ENCODE measurements at places on chromosomes 7 and 10.

- no peak for DNase-seq
These were observed 145.6 kb upstream of the ZNF32 start for GRCh38 chr10:43794181-43794815.

DNA sequence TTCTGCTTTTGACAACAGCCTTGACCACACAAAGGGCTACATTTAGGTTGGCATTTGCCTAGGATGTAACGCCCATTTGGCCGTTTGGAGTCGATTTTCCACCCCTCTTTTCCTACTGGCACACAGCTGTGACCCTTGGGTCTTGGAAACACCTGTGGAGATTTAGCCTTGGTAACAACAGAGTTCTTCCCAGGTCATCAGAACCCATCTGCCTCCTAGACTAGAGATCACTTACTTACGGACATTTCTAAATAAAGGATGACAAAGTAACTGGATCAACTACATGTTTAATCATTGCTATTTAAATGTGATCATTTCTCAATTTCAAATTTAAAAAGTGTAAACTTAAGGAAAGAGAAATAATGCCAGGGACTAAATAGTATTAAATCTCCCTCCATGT, 42.0 kb upstream of the SVIL start:
- no peak for DNase-seq

DNA sequence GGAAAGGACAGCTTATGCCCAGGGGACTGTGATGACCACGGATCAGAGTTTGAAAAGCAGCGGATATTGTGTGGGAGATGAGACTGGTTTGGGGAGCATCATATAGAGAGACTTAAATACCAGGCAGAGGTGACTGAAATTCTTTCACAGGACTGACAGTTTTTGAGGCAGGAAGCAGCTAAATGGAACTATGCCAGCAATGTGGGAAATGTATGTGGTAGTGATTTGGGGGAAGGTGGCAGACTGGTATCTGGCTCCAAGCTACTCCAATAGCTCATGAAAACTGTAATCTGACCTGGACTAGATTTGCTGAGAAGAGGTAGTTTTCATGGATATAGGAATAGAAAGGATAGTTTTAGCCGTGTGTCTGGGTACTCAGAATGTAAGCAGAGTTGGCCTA, 592.6 kb downstream of the REEP3 start:
- no peak for DNase-seq

- no peak for DNase-seq
These were observed 135.7 kb upstream of the TBX20 start for GRCh38 chr7:35389636-35390035.

DNA sequence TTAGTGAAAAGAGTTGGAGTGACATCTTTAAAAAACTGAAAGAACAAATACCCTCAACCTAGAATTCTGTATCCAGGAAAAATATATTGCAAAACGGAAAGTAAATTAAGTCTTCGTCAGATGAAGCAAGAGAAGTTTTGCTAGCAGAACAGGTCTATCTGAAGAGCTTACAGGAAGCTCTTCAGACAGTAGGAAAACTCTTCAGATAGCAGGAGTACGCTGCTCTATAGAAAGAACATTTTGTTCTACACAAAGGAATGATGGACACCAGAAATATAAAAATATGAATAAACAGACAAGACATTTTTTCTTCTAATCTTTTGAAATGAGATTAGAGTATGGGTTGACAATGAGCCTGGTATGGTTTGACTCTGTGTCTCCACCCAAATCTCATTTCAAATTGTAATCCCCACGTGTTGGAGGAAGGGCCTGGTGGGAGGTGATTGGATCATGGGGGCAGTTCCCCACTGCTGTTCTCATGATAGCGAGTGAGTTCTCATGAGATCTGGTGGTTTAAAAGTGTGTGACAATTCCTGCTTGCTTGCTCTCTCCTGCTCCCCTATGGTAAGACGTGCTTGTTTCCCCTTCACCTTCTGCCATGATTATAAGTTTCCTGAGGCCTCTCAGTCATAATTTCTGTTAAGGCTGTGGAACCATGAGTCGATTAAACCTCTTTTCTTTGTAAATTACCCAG, 567.3 kb downstream of the AUTS2 start:
- no peak for DNase-seq

GRCh38 chr10:3838460-3839437, 53.7 kb upstream of the KLF6 start:
- DNase-seq: no peak

DNA sequence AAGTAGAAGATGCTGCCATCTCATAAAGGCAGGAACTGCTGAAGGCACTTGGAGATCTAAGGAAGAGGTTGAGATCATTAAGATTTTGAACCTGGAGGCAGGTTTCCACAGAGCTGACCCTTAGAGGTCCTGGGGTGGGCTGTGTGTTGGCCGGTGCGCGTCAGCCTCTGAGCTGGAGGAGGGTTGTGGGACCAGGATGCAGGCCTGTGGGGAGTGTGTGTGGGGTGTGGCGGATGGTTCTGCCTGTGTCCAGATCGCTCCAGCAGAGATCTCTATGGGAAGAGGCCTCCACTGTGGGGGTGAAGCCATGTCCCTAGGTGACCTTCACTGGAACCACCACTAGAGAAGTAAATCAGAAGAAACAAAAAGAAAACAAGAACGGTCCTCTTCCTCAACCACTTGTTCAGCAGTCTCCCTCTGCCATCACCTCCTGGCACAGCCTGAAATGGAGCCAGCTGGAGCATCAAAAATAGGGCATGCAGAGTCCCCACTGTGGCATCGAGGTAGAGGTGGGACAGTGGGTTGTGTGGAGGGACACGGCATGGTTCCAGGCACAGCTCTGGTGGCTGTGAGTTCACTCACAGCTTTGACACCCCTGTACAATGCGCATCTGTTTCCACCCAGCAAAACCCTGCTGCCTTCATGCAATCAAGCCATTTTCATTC, 453.8 kb downstream of the TCERG1L start:
- no peak for DNase-seq

DNA sequence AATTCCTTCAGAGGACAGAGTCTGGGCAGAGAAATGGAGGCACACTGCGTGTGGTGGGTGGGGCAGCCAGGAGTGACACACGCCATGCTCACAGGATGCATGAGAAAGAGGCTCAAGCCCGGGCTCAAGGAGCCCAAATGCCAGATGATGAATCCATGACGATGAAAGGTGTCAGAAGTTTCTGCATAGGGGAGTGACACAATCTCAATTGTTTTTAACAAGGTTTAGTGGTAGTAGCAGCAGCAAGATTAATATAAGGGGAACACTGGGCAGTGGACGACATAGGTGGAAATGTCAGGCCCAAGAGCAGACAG, 126.1 kb downstream of the TNS3 start:
- DNase-seq: no peak

Measured in cerebellar nuclear complex (tissue), 1 donor.